ENCODE measurements at places on chromosomes 4 and X. TPM values are rescaled to one million over a fixed set of nuclear protein-coding genes. Genes with fewer than 3 reads are reported as not detected.

MTMR8 gene
- total RNA-seq = 2.1 TPM

MAP7D2 gene
- total RNA-seq = not detected

PWWP3B gene
- not detected for total RNA-seq

STARD8 gene
- 0.31 TPM for total RNA-seq

HMX1 gene
- total RNA-seq = 0.80 TPM

CDS1 gene
- not detected for total RNA-seq

ETDA gene
- total RNA-seq = not detected

COL4A6 gene
- total RNA-seq = not detected

IQSEC2 gene
- total RNA-seq = 16.0 TPM

PLAC1 gene
- total RNA-seq = 0.47 TPM

CPLX1 gene
- total RNA-seq = 4.7 TPM

USP51 gene
- total RNA-seq = 8.1 TPM

FAM149A gene
- 4.3 TPM for total RNA-seq

TSPAN7 gene
- total RNA-seq = not detected

SORCS2 gene
- total RNA-seq = not detected

TRIML2 gene
- total RNA-seq = not detected

TMEM31 gene
- total RNA-seq = not detected

CCDC110 gene
- total RNA-seq = 0.98 TPM

UGT2A1 gene
- total RNA-seq = not detected

ENAM gene
- total RNA-seq = not detected

DIPK2B gene
- total RNA-seq = not detected

Data from G401 (cell line).